ENCODE measurements at places on chromosomes 12 and 14.

- peak; percentile 70 for DNase-seq
These were observed 153.9 kb upstream of the RMST start for GRCh38 chr12:97308576-97309198.

DNA sequence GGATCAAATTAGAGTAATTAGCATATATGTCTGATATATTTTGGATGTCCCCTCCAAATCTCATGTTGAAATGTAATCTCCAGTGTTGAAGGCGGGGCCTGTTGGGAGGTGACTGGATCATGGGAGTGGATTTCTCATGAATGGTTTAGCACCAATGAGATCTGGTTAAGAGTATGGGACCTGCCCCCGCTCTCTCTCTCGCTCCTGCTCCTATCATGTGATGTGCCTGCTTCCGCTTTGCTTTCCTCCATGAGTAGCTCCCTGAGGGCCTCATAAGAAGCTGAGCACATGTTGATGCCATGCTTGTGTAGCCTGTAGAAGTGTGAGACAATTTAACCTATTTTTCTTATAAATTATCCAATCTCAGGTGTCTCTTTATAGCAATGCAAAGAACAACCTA lies 73.1 kb downstream of the PAWR start:
- DNase-seq = no peak

- peak; percentile 69 for DNase-seq
These were observed 94.0 kb downstream of the NAV3 start for GRCh38 chr12:77924703-77925102.

- peak; percentile 94 for DNase-seq
These were observed 73.7 kb downstream of the ANKS1B start for GRCh38 chr12:99911081-99911480.

GRCh38 chr12:28035500-28035899 lies 63.0 kb upstream of the PTHLH start:
- DNase-seq = peak; percentile 26

DNA sequence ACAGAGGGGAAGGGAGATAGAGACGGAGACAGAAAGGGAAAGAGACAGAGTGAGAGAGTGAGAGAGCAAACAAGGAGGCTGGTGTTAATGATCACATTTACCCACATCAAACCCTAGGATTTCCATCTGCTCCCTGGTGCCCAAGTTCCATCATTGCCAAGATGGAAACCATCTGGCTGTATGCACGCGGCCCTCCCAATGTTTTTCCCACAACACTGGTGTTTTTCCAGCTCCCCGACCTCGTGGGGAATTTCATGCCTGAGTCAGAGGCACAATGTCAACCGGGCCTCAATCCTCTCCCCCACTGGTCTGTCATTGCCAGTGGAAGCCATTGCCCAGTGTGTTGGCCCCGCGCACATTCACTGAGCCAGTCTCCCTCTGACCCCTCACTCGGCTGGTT lies 19.9 kb upstream of the BDKRB2 start:
- no peak for DNase-seq

- DNase-seq = no peak
These were observed 5.0 kb downstream of the RNASE9 start for GRCh38 chr14:20555845-20556244.

GRCh38 chr12:108807476-108807875 lies 49.9 kb downstream of the SSH1 start:
- no peak for DNase-seq

GRCh38 chr12:71417181-71417580 lies 22.4 kb upstream of the LGR5 start:
- DNase-seq = no peak

GRCh38 chr12:33222357-33222756 lies 217.3 kb downstream of the SYT10 start:
- no peak for DNase-seq

DNA sequence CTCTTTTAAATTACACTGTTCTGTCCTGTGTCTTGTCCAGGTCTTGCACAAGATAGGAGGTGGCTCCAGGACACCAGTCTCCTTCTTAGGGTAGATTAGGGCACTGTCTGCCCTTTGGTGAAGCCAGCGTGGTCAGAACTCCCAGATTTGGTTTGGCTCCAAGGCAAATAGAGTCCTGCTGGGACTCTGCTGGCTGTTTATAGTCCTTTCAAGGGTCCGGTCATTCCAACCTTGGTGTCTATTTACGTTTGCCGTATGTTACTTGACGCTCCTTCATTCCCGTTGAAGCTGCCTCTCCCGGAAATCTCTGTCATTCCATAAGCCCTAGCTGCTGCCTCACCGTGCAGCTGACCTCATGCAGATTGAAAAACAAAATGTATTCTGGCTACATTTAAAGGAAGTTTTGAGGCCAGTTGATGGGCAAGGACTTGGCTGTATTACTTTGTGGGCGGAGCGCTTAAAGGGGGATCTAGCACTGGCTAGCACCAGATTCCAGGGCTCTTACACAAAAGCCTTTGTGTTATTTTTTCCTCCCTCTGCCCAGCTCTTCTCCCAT lies 180.6 kb downstream of the AKAP6 start:
- DNase-seq = peak; percentile 94

- no peak for DNase-seq
These were observed 6.2 kb downstream of the LIMA1 start for GRCh38 chr12:50276912-50277671.

GRCh38 chr12:89155826-89156225 lies 196.5 kb downstream of the DUSP6 start:
- DNase-seq = no peak

- peak; percentile 83 for DNase-seq
These were observed 70.2 kb upstream of the ZFP36L1 start for GRCh38 chr14:68862954-68863594.

DNA sequence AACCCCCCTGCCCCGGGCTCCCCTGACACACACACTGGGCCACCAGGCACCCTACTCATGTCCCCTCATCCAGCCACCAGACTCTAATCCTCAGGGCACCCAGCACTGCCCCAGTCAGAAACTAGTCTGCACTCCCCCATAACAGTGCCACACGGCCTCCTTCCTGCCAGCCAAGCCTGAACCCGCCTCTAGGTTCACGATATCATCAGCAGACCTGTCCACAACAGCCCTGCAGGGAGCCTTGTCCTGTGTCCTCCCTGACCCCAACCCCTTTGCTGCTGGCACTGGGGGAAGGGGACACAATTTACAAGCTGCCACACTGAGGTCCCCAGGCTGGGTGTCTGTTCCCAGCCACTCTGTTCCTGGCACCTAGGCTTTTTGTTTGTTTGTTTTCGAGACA lies 33.6 kb downstream of the LTBP2 start:
- no peak for DNase-seq

- DNase-seq = peak; percentile 99
These were observed at the start of gene TARBP2 for GRCh38 chr12:53500776-53501614. TSS of gene TARBP2 (plus strand) at chr12:53501283. CDS start at chr12:53501409, 126 bp downstream.

DNA sequence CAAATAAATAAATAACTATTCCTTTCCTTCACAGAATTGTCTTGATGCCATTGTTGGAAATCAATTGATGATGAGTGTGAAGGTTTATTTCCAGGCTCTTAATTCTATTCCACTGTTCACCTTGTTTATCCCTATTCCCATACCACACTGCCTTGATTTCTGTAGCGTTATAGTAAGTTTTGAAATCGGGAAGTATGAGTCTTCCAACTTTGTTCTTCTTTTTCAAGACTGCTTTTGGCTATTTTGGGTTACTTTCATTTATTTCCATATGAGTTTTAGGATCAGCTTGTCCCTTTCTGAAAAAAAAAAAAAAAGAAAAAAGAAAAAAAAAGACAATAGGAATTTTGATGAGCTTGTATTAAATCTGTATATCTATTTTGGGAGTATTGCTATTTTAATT lies 9.3 kb upstream of the CDK2AP1 start:
- no peak for DNase-seq

GRCh38 chr12:47585507-47585906 lies 120.3 kb downstream of the RPAP3 start:
- no peak for DNase-seq

DNA sequence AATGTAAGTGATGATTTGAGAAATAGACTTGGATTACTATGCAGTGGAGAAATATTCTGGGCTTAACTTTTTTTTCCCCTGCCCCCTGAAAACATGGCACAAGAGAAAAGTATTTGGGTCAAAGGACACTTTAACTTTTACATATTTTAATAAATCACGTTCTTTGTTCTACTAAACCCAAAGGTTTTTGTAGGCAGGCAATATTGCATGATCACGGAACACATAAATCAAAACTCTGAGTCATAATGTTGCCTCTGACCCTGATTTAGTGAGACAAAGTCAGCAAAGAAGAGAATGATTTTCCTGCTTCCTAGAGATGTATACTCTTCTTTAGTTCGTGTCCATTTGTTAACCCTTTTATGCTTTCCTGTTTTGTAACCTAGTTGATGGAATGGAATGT lies 38.0 kb downstream of the ABCD2 start:
- DNase-seq = no peak

DNA sequence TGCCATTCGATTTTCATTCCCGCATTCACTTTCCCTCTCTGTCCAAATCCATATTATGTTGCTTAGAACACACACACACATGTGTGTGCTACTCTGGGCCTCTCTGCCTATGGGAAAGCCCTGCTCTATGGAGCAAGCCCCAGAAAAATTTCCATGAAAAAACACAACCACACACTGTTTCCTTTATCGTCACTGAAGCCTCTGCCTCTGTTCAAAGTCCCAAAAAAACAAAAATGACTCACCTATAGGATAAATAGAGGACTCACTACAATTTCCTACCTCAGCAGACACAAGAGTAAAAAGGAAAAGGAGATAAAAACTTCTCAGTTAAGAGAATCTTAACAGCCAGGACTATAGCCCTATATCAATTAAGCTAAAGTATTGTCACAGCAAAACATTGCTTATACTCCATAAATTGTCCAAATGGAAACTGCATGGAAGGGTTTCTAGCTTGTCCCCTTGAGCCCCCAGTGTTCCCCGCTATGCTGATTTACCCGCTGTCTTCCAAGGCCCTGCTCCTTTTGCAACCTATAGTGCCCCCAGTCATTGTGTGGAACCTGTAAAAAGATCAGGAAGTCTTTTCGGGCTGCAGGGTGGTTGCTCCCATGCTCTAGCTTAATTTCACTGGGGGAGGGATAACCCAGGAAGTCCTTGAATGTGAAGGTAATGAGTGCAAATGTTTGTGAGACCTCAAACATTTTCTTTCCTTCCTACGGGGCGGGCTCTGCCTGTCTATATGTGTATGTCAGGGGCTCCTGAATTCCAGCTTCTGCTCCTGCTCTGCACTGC lies 11.1 kb upstream of the PIP4K2C start:
- no peak for DNase-seq

DNA sequence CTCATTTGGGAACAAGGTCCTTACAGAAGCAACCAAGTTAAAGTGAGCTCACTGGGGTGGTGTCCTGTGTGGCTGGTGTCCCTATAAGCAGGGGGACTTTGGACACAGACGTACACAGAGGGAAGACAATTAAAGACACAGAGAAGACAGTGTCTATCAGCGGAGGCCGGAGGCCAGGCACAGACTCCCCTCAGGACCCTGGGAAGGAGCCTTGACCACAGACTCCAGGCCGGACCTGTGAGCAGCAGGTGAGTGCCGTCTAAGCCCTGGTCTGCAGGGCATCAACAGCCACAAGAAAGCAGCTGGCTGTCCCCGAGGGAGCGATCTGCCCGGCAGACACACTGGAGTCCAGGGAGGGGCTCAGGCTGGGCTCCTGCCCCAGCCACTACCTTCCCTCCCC lies 219.1 kb upstream of the C14orf180 start:
- DNase-seq = no peak

DNA sequence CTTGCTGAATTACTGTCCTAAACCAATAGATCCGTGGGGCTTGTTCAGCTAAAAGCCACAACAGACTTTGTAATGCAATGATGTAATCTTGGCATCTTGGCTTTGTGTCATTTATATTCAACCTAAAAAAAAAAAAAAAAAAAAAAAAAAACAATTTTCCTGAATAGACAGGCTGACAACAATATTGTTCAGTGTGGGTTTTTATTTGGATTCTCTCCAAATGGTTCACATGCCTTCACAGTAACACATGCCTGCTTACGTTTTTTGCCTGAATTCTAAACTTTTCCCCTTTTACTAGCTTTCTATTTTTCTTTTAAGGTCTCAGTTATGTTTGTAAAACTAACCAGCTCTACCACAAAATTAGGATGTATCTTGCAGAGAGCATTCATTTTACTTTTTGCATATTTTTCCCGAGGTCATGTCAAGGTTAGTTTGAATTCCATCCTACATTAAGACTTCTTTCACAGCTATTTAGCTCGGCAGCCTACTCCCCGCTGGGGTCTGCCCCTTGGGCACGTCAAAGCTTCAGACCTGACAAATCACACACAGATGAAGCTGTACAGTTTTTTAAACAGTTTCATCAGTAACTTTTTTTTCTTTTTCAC lies 213.7 kb upstream of the NPAS3 start:
- peak; percentile 92 for DNase-seq

DNA sequence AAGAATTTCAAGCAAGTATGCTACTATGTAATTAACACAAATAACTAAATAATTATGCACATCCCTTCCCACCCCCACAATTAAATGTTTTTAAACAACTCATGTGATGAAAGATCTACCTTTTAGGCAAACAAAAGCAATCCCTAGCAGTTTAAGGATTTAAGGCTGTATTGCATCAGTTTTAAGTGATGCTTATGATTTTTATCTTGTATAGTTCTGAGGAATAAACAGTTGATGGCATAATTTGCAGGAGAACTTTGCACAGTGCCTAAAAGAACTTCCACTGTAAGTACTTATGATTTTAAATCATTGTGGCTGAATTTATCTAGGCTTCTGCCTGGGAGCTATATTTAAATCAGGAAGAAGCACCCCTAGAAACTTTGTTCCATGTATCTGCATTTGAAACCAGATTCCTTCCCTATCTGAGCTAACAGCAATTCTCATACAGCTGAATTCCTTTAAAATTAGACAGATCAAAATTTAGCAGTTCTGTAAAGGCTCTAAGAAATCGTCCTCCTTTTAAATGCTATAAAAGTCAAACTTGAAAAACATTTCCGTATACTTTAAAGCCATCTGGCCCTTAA lies 388.6 kb downstream of the BCAT1 start:
- no peak for DNase-seq

All from astrocyte of the hippocampus (primary cell).